ENCODE measurements at places on chromosomes 3 and 15.

DNA sequence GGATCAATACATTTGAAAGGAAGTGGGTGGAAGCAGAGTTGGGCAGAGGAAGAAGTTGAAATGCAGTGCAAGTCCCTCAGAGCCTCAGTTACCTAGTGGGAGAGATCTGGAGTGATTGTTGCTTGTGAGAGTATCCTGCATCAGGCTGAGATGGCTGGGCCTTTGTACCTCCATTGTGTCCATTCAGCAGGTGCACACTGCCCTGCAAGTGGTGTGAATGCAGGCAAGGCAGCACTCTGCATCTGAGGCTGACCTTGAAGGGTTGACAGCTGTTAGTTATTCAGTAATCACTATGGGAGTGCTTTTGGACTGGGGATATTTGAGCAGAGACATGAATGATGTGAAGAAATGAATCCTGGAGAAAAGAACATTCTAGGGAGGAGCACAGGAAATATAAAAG lies 25.2 kb downstream of the ATP6V1A start:
- no peak for DNase-seq

DNA sequence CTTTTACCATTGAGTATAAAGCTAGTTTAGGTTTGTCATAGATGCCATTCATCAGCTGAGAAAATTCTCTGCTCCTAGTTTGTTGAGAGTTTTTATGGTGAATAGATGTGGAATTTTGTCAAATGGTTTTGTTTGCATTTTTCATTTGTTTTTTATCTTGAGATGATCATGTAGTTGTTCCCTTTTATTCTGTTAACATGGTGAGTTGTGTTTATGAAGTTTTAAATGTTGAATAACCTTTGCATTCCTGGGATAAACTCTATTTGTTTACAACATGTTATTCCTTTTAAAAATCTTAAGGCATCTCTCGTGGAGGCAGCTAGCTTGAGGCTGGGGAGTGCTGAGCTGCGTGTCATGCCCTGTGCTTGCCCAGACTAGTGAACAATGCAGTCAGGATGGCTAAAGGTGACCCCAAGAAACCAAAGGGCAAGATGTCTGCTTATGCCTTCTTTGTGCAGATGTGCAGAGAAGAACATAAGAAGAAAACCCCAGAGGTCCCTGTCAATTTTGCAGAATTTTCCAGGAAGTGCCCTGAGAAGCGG lies 48.5 kb downstream of the ANAPC13 start:
- DNase-seq: no peak

DNA sequence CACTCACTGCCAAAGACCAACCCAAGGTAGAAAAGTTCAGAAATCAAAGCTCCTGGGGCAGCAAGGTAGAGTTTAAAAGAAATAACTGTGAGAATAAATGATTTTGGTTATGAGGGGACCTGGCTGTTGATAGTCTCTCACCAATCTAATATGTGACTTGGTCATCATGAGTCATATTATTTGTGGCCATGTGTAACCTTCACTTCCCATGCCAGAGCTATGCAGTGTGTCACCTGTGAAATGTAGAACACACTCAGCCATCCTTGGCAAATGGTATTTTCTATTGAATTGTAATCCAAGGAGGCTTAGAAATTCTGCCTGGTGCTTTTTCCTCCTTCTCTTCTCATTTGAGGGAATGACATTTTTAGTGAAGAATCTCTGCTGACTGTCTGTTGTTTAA lies 184.2 kb upstream of the STAC start:
- DNase-seq: no peak

- DNase-seq: peak; percentile 78
Measured at GRCh38 chr3:53194210-53195065, 33.4 kb downstream of the PRKCD start.

GRCh38 chr3:129047553-129047839 lies 13.1 kb upstream of the GP9 start:
- no peak for DNase-seq

- DNase-seq: no peak
Measured at GRCh38 chr3:62378311-62378789, 5.0 kb upstream of the FEZF2 start.

DNA sequence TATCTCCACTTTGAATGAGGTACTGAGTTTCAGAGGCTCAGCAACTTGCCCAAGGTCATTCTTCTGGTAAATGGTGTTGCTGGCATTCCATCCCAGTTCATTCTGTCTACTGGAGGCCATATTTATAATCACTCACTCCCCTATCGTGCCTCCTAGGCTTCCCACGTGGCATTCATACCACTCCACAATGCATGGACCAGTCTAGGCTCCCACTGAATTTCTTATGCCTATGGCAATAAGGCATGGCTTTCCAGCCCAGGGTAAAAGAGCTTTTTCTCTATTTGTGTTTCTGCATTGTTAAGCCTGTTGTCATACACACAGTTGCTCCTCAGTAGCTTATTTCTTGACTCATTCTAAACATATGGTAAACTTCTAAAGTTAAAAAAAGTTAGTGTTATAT lies 19.9 kb downstream of the BBX start:
- DNase-seq: no peak

DNA sequence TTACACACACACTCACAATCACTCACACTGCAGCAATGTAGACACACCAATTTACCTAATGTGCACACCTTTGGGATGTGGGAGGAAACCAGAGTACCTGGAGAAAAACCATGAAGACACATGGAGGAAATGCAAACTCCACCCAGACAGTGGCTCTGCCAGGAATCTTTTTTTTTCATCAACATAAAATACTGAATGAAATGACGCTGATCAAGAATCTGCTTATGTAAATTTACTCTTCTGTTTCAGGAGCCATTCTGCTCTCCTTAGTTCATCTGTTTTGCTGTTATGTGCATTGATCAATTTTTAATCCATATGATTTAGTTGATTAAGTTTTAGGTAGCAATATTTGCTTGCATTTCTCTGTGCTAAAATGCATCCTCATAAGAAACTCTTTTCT lies 414.2 kb upstream of the CCDC54 start:
- no peak for DNase-seq

- peak; percentile 3 for DNase-seq
Measured at GRCh38 chr3:59654123-59654479, 604.3 kb upstream of the CFAP20DC start.
